Large intestine (tissue), 12 donors: ENCODE measurements at places on chromosomes 2 and 18. TPM values are rescaled to one million over a fixed set of nuclear protein-coding genes. Genes with fewer than 3 reads are reported as not detected.

DNA sequence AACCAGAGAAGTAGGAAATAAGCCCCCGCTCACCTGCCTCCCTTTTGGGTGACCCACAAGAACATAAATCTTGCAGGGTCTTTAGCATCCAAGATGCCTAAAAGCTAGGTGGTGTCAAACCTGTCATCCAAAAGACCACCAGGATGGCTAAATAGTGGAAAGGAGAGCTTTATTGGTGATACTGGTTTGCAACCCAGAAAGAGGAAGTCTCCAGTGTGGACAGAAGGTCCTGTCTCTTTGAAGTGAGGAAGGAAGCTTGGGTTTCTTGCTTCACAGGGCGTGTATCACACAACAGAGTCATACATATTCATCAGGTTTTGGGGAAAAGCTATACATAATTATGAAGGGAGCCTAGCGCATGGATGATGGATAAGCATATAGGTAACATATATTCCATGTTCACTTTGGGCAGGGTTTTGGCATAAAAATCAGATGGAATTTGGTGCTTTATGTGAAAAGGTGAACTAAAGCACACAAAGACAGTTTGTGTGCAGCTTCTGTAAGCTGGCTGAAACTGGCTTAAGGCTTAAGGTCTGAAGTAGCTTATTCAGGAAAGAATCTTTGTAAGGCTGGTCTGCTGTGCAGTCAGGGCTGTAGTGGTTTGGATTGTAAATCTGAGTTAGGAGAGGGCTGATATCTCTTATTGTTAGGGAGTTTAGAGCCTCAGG lies 102.2 kb upstream of the MSH2 start:
- H3K27me3 ChIP-seq: no peaks in the 10 kb centered on the region
- H3K27ac ChIP-seq: peak overlapping the region; percentile 23
- H3K4me1 ChIP-seq: peaks cover 28% of the 10 kb centered on the region
- H3K36me3 ChIP-seq: no peaks in the 10 kb centered on the region

The MPHOSPH10 gene
- polyA plus RNA-seq: 34.4 TPM

The SMAD4 gene
- polyA plus RNA-seq: 94.0 TPM

- no peaks in the 10 kb centered on the region for H3K4me1 ChIP-seq
- DNase-seq: no peak
- no peaks in the 10 kb centered on the region for H3K36me3 ChIP-seq
- H3K27me3 ChIP-seq: no peaks in the 10 kb centered on the region
- H3K4me3 ChIP-seq: no peak overlapping the region
These were observed 46.0 kb downstream of the GAREM1 start for GRCh38 chr18:32424696-32425095.

DNA sequence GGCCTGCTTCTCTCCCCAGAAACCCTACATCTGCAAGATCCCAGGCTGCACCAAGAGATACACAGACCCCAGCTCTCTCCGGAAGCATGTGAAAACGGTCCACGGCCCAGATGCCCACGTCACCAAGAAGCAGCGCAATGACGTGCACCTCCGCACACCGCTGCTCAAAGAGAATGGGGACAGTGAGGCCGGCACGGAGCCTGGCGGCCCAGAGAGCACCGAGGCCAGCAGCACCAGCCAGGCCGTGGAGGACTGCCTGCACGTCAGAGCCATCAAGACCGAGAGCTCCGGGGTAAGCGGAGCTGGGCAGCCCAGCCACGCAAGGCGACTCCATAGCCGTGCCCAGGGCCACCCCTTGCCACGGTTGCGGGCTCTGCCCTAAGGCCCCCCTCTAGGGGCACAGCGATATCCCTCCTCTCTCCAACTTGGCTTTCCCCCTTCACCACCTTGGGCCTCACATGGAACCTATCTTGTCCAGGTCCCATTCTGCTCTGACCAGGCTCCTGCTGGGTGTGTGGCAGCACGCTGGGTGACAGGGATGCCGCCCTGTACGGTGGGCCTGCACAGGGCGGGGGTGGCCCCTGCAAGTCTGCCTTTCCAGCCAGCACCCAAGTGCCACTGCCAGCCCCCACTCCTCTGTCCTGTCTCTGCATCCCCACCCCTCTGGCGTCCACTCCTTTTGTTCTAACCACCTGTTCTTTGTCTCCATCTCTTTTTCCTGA lies 248.9 kb downstream of the GLI2 start:
- no peak overlapping the region for H3K4me3 ChIP-seq
- H3K4me1 ChIP-seq: no peaks in the 10 kb centered on the region
- H3K36me3 ChIP-seq: peaks cover 6% of the 10 kb centered on the region
- H3K27ac ChIP-seq: no peak overlapping the region
- no peak for DNase-seq

DNA sequence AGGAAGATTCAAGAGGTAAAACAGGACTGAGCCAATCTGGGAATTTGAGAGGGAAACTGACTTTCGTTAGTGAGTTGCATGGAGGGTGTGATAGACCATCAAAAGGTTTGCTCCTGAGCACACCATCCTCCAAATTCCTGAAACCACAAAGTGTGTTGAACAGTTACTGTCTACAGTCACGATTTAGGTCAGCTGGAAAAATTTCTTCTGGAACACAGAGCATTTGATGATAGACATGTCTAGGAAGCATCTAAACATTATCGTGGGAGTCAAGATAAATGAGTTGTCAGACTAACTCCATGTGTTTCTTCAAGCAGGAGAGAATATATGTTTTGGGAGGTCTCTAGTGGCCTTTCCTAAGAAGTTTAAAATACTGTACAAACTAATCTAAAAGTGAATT lies 449.4 kb upstream of the SLC14A2 start:
- H3K4me3 ChIP-seq: no peak overlapping the region
- H3K27ac ChIP-seq: no peak overlapping the region
- DNase-seq: no peak

GRCh38 chr18:9421901-9422327 lies 53.4 kb upstream of the RALBP1 start:
- H3K27ac ChIP-seq: no peak overlapping the region
- H3K4me3 ChIP-seq: no peak overlapping the region
- H3K4me1 ChIP-seq: peaks cover 5% of the 10 kb centered on the region
- H3K36me3 ChIP-seq: no peaks in the 10 kb centered on the region
- no peaks in the 10 kb centered on the region for H3K27me3 ChIP-seq

- no peaks in the 10 kb centered on the region for H3K36me3 ChIP-seq
- H3K4me3 ChIP-seq: no peak overlapping the region
- no peaks in the 10 kb centered on the region for H3K27me3 ChIP-seq
- no peak overlapping the region for H3K27ac ChIP-seq
- no peaks in the 10 kb centered on the region for H3K4me1 ChIP-seq
These were observed 107.7 kb downstream of the ACKR3 start for GRCh38 chr2:236677368-236677767.

DNA sequence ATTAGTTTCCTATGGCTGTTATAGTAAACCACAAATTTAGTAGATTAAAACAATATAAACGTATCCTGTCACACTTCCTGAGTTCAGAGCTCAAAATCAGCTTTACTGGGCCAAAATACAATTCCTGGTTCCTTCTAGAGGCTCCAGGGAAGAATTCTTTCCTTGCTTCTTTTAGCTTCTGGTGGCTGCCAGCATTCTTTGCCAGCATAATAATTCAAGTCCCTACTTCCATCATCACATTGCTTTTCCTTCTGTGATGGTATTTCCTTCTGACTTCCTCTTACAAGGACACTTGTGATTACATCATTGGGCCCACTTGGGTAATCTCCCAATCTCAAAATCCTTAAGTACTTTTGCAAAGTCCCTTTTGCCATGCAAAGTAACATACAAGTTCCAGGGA lies 40.6 kb downstream of the MOB4 start:
- DNase-seq: no peak
- H3K4me1 ChIP-seq: no peaks in the 10 kb centered on the region
- H3K27ac ChIP-seq: no peak overlapping the region
- H3K4me3 ChIP-seq: no peak overlapping the region
- H3K36me3 ChIP-seq: peaks cover 19% of the 10 kb centered on the region
- H3K27me3 ChIP-seq: no peaks in the 10 kb centered on the region

- no peak for DNase-seq
- H3K36me3 ChIP-seq: no peaks in the 10 kb centered on the region
- H3K27ac ChIP-seq: no peak overlapping the region
- no peak overlapping the region for H3K4me3 ChIP-seq
- H3K4me1 ChIP-seq: no peaks in the 10 kb centered on the region
- no peaks in the 10 kb centered on the region for H3K27me3 ChIP-seq
These were observed 567.2 kb downstream of the TMX3 start for GRCh38 chr18:68147728-68148127.

The PJVK gene
- 6.5 TPM for polyA plus RNA-seq

- H3K36me3 ChIP-seq: peaks cover 78% of the 10 kb centered on the region
- H3K4me1 ChIP-seq: no peaks in the 10 kb centered on the region
- H3K4me3 ChIP-seq: no peak overlapping the region
- H3K27me3 ChIP-seq: no peaks in the 10 kb centered on the region
- H3K27ac ChIP-seq: no peak overlapping the region
- DNase-seq: no peak
These were observed 38.2 kb downstream of the GFPT1 start for GRCh38 chr2:69348781-69349180.

GRCh38 chr2:43021791-43022509 lies 204.5 kb downstream of the ZFP36L2 start:
- H3K27ac ChIP-seq: peak overlapping the region; percentile 86
- H3K4me3 ChIP-seq: no peak overlapping the region
- peaks cover 72% of the 10 kb centered on the region for H3K4me1 ChIP-seq
- DNase-seq: peak; percentile 83

The DNAJC5G gene
- 0.19 TPM for polyA plus RNA-seq

DNA sequence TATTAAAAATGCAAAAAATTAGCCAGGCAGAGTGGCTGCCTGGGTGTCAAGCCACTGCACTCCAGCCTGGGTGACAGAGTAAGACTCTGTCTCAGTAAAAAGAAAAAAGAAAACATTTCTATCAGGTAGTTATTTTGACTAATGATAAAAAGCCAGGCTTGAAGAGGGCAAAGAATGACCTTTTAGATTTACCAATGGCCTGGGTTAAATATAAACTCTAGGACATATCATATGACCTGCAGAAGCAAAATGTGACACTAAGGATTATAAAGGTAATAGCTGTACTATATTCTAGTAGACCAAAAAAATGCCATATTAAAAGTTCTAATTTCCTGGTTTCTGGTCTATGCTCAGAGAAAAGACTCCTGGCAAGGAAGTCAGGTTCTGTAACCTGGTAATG lies 16.1 kb upstream of the STAMBP start:
- peak overlapping the region; percentile 34 for H3K27ac ChIP-seq
- H3K27me3 ChIP-seq: no peaks in the 10 kb centered on the region
- H3K4me3 ChIP-seq: no peak overlapping the region
- H3K4me1 ChIP-seq: peaks cover 10% of the 10 kb centered on the region
- H3K36me3 ChIP-seq: no peaks in the 10 kb centered on the region
- peak; percentile 41 for DNase-seq

DNA sequence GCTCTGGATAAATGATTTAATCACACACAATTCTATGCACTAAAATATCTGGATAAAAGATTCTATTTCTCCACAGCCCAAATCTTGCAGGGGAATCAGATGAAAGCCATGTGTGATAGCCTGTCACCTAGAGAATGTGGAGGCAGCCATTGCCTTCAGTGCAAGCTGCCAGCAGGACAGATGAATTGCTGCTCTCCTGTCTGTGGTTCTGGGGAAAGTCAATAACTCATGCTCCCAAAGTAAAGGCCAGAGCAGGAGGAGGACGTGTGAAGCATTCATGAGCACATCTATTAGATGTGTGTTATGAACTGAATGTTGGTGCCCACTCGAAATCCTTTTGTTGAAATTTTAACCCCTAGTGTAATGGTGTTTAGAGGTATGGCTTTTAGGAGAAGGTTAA lies 195.1 kb downstream of the RDH14 start:
- H3K36me3 ChIP-seq: no peaks in the 10 kb centered on the region
- no peak overlapping the region for H3K4me3 ChIP-seq
- DNase-seq: no peak
- no peaks in the 10 kb centered on the region for H3K4me1 ChIP-seq

DNA sequence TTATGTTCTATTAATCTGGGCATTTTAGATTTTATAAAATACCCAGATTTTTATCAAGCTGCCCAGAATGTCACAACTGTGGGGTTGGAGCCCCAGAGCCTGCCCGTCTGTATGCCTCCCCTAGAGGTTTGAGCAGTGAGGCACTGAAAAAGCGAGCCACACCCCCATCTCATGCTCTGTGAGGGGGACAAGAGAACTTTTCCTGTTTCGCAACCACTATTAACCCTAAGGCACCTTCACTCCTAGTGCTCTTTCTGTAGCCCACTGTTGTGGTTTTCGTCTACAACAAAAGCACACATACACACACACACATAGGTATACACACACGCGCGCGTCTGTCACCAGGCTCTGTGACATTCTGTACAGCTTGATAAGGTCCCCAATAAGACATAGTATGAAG lies 38.0 kb downstream of the DCDC2C start:
- no peaks in the 10 kb centered on the region for H3K36me3 ChIP-seq
- H3K4me1 ChIP-seq: no peaks in the 10 kb centered on the region
- no peak overlapping the region for H3K27ac ChIP-seq
- H3K27me3 ChIP-seq: no peaks in the 10 kb centered on the region
- DNase-seq: no peak

DNA sequence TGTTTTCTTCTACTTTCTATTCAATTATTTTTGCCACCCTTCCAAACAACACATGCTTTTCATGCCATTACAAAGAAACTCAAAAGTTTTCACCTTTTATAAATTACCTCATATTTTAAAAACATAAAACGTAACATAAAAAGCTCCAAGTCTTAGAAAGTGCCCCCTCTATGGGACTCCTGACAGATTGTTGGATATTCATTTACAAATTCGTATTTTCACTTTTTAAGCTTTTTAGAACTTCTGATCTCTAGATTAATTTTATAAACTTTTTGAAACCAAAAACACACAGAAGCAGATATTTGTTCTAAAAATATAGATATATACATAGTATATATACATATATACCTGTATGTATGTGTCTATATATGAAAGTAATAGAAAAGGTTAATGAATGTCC lies 1.5 kb downstream of the COL5A2 start:
- H3K36me3 ChIP-seq: no peaks in the 10 kb centered on the region
- no peaks in the 10 kb centered on the region for H3K27me3 ChIP-seq
- no peak for DNase-seq
- peak overlapping the region; percentile 69 for H3K4me3 ChIP-seq

DNA sequence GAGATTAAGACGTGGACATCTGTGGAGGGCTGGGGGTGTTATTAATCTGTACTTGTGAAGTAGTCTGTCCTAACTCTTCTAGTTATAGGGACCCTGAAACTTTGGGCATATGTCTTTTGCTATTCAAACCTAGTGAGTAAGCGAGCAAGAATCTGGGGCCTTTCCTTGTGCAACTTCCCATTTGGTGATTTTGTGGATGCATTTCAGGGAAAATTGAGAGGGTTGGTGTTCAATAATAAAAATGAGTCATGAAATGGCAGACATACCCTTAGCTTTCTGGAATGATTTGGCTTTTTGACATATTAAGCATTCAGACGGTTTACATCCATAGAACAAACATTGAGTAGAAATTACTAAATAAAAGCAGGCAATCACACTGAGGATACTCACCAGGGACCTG lies 17.0 kb downstream of the COL4A4 start:
- no peaks in the 10 kb centered on the region for H3K4me1 ChIP-seq
- no peak overlapping the region for H3K27ac ChIP-seq
- DNase-seq: no peak
- no peak overlapping the region for H3K4me3 ChIP-seq
- no peaks in the 10 kb centered on the region for H3K27me3 ChIP-seq
- H3K36me3 ChIP-seq: no peaks in the 10 kb centered on the region

GRCh38 chr2:208542465-208543041 lies 136.0 kb downstream of the PTH2R start:
- H3K4me1 ChIP-seq: peaks cover 6% of the 10 kb centered on the region
- no peaks in the 10 kb centered on the region for H3K27me3 ChIP-seq
- H3K4me3 ChIP-seq: no peak overlapping the region
- peak; percentile 41 for DNase-seq
